ENCODE measurements at places on chromosomes 5 and 9. TPM values are rescaled to one million over a fixed set of nuclear protein-coding genes. Genes with fewer than 3 reads are reported as not detected.
A peak's percentile ranks its signal among the peaks of the same experiment; 100 is the strongest.

Gene PCDHB5
- total RNA-seq: 0.28 TPM

Gene RNF183
- total RNA-seq: not detected

Gene AKNA
- total RNA-seq: 2.8 TPM

Gene TMEM215
- total RNA-seq: not detected

Gene SIT1
- not detected for total RNA-seq

DNA sequence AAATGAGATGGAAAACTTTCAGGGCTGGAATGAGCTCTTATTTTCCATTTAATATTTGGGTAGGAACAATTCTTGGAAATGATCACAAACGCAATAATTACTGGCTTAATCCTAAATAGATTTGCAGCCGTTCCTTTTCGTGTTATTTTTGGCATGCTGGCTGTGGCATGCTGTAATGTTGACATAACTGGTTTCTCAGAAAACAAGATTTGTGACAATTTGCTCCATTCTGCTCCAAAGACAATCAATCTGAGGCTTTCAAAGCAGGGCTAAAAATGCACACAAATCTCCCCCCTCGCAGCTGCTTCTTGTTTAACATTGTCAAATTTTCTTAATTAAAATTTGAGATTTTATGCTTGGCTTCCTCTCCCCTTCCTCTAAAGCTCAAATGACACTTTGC lies 151.2 kb downstream of the TTC39B start:
- no peaks in the 10 kb centered on the region for H3K4me1 ChIP-seq
- H3K4me3 ChIP-seq: no peak overlapping the region

GRCh38 chr5:57903458-57903857 lies 420.8 kb upstream of the ACTBL2 start:
- no peaks in the 10 kb centered on the region for H3K27me3 ChIP-seq
- DNase-seq: peak; percentile 48
- H3K4me3 ChIP-seq: no peak overlapping the region

- no peaks in the 10 kb centered on the region for H3K36me3 ChIP-seq
- no peaks in the 10 kb centered on the region for H3K27me3 ChIP-seq
- H3K4me3 ChIP-seq: no peak overlapping the region
- peaks cover 19% of the 10 kb centered on the region for H3K4me1 ChIP-seq
These were observed 5.0 kb upstream of the RHOBTB3 start for GRCh38 chr5:95725937-95726810.

- no peaks in the 10 kb centered on the region for H3K36me3 ChIP-seq
- H3K27me3 ChIP-seq: peaks cover 2% of the 10 kb centered on the region
- no peak overlapping the region for H3K27ac ChIP-seq
- no peak overlapping the region for H3K4me3 ChIP-seq
- no peaks in the 10 kb centered on the region for H3K4me1 ChIP-seq
These were observed 34.5 kb downstream of the TXNDC8 start for GRCh38 chr9:110303133-110303532.

DNA sequence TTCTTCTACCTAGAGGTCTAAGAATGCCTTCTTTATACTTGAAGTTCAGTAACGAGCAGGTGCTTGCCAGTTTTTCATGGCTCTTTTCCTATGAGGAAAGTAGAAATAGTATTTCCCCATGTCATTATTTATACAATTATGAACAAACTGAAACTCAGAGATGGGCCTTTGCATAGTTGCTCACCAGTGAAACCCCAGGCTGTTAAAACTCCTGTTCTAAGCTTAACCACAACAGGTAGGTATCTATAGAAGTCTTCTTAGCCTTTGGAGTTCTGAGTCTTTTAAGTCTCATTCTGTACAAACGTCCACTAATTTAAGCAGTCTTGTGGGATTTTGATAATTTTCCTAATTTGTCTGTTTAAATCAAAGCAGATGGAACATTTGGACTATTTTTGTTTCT lies 90.1 kb downstream of the STARD4 start:
- no peaks in the 10 kb centered on the region for H3K4me1 ChIP-seq
- no peaks in the 10 kb centered on the region for H3K36me3 ChIP-seq
- H3K27me3 ChIP-seq: no peaks in the 10 kb centered on the region
- no peak overlapping the region for H3K27ac ChIP-seq
- H3K4me3 ChIP-seq: no peak overlapping the region

- no peak overlapping the region for H3K4me3 ChIP-seq
- 0 out of 2 replicates have a peak, but pooled peaks cover 2% of the 10 kb centered on the region for H3K4me1 ChIP-seq
These were observed 280.7 kb downstream of the SPOCK1 start for GRCh38 chr5:137218471-137218870.

DNA sequence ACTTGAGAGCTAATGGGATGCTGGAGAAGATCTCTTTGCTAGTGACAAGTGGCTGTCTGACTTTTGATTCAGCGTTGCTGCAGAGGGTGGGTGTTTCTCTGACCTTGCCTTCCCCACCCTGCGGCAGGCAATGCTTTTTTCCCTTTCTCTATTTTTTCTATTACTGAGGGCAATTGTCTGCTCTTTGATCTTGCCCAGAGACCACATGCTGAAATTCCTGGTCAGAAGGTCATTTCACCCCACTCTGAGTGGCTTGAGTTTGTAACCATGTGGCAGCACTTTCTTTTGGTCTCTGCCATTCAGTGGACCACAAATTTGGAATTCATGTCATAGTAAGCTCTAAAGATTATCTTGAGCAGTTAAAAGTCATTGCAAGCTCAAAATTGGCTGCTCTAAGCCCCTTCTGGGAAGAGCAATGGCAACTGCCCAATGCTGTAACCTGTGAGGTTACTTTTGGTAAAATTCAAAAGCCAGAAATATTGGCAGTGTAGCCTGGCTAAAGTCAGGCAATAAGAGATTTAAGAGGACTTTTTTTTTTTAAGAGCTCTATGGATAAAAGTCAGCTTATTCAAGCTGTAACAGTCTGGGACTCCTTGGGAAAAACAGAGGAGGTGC lies 30.4 kb upstream of the MTMR12 start:
- H3K27ac ChIP-seq: no peak overlapping the region
- H3K4me3 ChIP-seq: no peak overlapping the region
- no peak for DNase-seq
- no peaks in the 10 kb centered on the region for H3K36me3 ChIP-seq

- H3K27ac ChIP-seq: no peak overlapping the region
- DNase-seq: no peak
- no peaks in the 10 kb centered on the region for H3K27me3 ChIP-seq
- no peaks in the 10 kb centered on the region for H3K36me3 ChIP-seq
- H3K4me3 ChIP-seq: no peak overlapping the region
- H3K4me1 ChIP-seq: no peaks in the 10 kb centered on the region
These were observed 95.2 kb downstream of the APTX start for GRCh38 chr9:32906213-32906612.

DNA sequence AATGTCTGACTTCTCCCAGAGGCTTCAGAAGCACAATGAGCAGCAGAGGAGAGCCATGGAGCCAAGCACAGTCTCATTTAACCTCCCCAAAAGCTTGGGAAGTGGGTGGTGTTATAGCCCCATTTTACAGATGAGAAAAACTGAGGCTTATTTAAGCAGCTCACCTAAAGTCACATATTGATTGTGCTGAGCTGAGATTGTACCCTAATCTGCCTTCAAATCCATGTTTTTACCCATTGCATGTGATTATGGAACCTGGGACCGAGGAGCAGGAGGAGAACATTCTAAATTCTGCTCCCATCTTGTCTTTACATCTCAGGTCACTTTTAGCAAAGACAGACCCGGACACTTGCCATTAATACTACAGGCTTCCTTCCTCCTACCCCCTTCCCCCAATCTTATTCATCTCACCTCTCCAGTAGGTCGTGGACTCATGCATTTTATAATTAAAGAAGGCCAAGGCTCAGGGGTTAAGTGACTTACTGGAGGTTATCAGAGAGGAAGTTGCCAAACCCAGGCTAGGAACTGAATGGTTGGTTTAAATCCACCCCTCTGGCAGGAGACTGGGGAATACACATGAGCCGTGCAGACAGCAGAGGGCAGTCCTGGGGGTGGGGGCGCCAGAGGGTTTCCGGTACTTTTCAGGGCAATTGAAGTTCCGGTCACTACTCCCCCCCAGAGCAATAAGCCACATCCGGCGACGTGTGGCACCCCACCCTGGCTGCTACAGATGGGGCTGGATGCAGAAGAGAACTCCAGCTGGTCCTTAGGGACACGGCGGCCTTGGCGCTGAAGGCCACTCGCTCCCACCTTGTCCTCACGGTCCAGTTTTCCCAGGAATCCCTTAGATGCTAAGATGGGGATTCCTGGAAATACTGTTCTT lies 51.0 kb upstream of the IL17B start:
- H3K4me1 ChIP-seq: peaks cover 11% of the 10 kb centered on the region
- no peak overlapping the region for H3K4me3 ChIP-seq
- H3K27ac ChIP-seq: peak overlapping the region; percentile 16
- H3K36me3 ChIP-seq: peaks cover 55% of the 10 kb centered on the region

Measured in IMR-90 (cell line).